ENCODE measurements at places on chromosomes 1 and 21. TPM values are rescaled to one million over a fixed set of nuclear protein-coding genes. Genes with fewer than 3 reads are reported as not detected.

CRYZL1 gene
- 71.4 TPM for total RNA-seq

RGS18 gene
- total RNA-seq, result not detected

POU3F1 gene
- total RNA-seq, result 0.38 TPM

- H3K4me3 ChIP-seq, result no peak overlapping the region
- H3K27me3 ChIP-seq, result peaks cover 30% of the 10 kb centered on the region
- H3K4me1 ChIP-seq, result peaks cover 10% of the 10 kb centered on the region
- H3K27ac ChIP-seq, result no peak overlapping the region
These were observed 689 bp downstream of the PKP1 start for GRCh38 chr1:201283836-201284553.

DNA sequence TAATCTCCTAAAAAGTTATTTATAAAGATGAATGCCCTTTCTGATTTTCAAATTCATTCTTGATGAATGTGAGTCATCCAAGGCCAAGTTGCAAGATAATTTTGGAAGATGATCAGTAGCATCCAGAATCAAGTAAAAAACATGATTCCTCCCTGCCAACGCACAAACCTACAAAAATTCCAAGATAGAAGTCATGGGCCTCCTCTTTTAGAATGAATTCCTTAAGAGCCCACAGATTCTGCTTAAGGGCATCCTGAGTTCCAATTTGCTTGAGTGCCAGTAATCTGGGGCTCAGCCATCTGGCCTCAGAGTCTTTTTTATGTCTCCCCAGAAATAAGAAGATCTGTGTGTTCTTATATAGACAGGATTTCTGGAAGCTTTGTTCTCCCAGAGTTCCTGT is 23.2 kb upstream of the SPATA6 start:
- peaks cover 5% of the 10 kb centered on the region for H3K4me1 ChIP-seq
- no peaks in the 10 kb centered on the region for H3K36me3 ChIP-seq
- no peak overlapping the region for H3K27ac ChIP-seq
- H3K4me3 ChIP-seq, result no peak overlapping the region
- no peaks in the 10 kb centered on the region for H3K27me3 ChIP-seq

GRCh38 chr1:172360985-172361384 is 59.5 kb upstream of the C1orf105 start:
- peaks cover 40% of the 10 kb centered on the region for H3K4me1 ChIP-seq
- no peak for DNase-seq
- H3K27ac ChIP-seq, result peak overlapping the region; percentile 6
- H3K36me3 ChIP-seq, result no peaks in the 10 kb centered on the region

DNA sequence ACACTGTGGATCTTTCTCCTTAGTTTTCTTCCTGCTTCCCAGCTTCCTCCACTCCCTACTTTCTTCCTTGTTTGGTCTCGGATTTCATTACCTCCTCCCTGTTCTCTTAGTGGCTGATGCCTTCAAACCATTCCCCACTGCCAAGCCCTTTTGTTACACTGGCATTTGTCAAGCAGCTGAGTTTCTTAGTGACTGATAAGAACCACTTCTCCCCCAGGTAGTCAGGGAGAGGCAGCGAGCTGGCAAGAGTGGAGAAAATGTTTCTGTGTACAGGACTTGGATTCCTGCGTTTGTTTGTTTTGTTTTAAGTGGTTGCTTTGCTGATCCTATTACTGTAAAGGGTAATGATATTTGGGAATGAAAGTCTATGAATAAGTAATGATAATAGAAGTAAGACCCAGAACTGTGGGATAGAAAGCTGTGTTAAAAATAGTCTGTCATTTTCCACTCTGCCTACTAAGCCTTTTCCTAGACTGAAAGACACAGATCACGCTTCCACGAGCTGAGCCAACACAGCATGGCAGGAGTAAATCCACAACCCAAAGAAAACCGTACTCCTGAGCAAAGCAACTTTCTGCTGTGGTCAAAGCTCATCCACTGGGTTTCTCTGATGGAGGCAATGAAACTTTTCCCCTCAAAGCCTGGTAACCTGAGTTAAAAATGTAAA is 10.1 kb upstream of the SERTAD4 start:
- H3K27ac ChIP-seq, result no peak overlapping the region
- no peak for DNase-seq
- H3K27me3 ChIP-seq, result peaks cover 10% of the 10 kb centered on the region
- no peaks in the 10 kb centered on the region for H3K36me3 ChIP-seq
- no peaks in the 10 kb centered on the region for H3K4me1 ChIP-seq

GRCh38 chr1:11960715-11961114 is 19.5 kb upstream of the MFN2 start:
- H3K27ac ChIP-seq, result no peak overlapping the region
- DNase-seq, result no peak
- H3K36me3 ChIP-seq, result peaks cover 2% of the 10 kb centered on the region

All from naive thymus-derived CD8-positive, alpha-beta T cell (primary cell).